CD4-positive, alpha-beta memory T cell (primary cell): ENCODE measurements at places on chromosomes 7 and 10.

GRCh38 chr10:33087152-33087551 is 129.1 kb upstream of the ITGB1 start:
- DNase-seq, result peak; percentile 42

- no peak for DNase-seq
Measured at GRCh38 chr7:70271617-70272081, 673.4 kb downstream of the AUTS2 start.

GRCh38 chr10:89393898-89394297 is 1.5 kb downstream of the IFIT1 start:
- no peak for DNase-seq

DNA sequence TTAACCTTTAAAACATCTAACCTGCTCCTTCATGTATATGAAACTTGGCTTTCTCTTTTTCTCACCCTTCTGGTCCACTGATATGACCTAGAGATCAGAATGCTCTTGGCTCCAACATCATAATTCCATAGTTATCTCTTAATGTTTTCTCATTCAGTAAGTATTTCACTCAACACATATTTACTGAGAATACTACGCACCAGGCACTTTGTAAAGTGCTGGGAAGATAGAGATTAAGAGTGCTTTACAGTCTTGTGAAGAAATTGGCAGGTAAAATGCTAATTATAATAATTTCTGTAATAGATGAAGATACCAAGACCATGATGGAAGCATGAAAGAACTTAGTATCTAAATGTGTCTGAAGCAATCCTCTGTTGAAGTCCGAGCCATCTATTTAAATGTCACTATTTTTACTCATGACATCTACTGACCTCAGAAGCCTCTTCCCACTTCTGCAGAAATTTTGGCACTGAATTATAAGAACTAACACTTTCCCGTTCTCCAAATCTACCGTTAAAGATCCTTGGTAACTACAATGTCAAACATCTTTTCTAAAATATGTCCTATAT is 116.2 kb downstream of the HBP1 start:
- DNase-seq, result no peak

GRCh38 chr10:63697956-63698786 is 177.0 kb downstream of the REEP3 start:
- DNase-seq, result no peak

GRCh38 chr10:15112657-15113056 is 15.5 kb downstream of the RPP38 start:
- DNase-seq, result no peak

- no peak for DNase-seq
Measured at GRCh38 chr7:91083855-91084644, 180.2 kb upstream of the FZD1 start.

DNA sequence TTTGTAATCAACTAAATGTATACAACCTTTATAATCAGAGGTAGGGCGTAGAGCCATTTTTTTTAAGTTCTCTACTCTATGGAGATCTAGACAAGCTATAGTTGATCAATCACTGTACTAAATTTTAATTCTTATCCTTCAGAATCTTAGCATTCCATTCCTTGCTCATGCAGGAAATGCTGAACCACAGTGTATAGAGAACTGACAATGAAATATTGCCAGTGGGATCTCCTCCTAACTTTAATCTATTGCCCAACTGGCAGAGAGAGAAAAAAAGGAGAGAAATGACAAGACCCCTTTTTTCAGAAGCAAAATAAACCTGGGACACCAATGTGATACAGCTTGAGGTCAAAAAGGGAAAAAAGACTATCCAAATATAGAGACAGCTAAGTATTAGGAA is 26.4 kb upstream of the PPP3CB start:
- no peak for DNase-seq

DNA sequence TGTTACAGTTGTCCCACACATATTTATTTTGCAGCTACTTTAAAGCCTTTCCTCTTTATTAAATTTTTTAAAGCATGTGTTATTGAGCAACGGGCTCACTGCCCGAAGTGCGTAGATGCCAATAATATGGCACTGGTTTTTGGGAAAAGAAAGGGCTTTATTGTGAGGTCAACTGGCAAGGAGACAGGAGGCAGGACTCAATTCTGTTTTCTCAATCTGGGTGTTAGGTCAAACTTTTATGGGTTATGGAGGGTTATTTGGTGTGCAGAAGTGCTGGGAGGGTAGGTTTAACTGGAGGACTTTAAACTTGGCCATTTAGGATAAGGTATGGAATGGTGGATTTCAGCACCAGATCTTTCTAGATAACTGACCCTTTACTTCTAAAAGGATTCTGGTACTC is 183.6 kb downstream of the LRRC4 start:
- no peak for DNase-seq

GRCh38 chr7:126083014-126083413 is 1153.4 kb upstream of the POT1 start:
- no peak for DNase-seq

GRCh38 chr7:35900651-35901050 is 99.8 kb downstream of the SEPTIN7 start:
- no peak for DNase-seq

DNA sequence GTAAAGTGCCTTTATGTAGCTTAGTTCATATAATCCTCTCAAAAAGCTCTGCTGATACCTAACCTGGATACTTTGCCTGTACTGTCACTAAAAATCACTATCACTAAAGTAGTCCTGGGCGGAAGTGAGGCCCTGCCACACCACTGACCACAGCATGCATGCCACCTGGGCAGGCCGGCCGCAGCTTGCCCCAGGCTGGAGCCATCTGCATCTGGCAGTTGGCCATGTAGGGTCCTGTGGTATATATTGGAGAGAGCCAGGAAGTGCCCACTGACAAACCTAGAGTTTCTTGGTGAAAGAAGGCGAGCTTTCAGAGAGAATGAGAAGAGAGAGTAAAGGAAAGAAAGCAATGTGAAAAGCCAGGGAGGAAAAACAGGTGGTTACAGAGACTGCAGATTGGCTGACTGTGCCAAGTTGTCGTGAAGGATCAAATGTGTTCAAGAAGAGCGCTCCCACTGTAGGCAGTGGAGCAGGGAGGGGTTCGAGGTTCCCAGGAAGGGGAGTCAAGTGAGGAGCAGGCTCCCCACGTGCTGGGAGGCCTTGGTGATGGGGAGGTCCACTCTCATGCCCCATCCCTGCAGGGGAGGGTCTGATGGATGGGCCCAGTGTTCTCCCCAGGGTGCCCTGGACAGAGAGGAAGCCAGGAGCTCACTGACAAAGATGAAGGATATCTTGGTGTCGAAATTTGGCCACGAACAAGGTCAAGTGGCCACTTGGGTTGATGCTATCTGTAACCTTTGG is 13.6 kb downstream of the LOXL4 start:
- DNase-seq, result no peak

- DNase-seq, result no peak
Measured at GRCh38 chr10:112059220-112059619, 124.3 kb downstream of the GPAM start.

GRCh38 chr7:100079024-100079560 is 2.4 kb downstream of the ZNF3 start:
- no peak for DNase-seq

GRCh38 chr10:101529207-101529606 is 58.9 kb downstream of the POLL start:
- no peak for DNase-seq

DNA sequence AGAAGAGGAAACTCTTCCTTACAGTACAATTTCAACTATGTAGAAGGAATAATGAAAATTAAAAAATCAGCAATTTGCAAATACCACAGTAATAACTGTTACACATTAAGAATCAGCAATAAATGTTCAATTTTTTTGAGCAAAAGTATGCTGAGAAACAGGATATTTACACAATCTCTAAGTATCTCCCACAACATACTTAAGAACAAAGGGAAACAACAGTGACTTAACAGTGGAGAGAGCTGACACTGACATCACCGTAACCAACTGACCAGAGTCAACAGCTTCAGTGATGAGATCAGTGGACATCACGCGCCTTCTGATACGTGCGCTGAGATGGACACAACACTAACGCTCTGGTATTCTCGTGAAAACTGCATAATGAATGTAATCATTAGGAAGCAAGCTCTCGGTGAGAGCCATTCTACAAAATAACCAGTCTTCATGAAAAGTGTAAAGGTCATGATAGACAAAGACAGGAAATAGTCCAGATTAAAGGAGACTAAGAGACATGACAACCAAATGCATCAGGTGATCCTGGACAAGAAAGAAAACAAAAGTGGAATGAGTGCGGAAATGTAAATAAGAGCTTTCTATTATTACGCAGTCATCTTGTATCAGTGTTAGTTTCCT is 82.6 kb downstream of the PIP4K2A start:
- no peak for DNase-seq

DNA sequence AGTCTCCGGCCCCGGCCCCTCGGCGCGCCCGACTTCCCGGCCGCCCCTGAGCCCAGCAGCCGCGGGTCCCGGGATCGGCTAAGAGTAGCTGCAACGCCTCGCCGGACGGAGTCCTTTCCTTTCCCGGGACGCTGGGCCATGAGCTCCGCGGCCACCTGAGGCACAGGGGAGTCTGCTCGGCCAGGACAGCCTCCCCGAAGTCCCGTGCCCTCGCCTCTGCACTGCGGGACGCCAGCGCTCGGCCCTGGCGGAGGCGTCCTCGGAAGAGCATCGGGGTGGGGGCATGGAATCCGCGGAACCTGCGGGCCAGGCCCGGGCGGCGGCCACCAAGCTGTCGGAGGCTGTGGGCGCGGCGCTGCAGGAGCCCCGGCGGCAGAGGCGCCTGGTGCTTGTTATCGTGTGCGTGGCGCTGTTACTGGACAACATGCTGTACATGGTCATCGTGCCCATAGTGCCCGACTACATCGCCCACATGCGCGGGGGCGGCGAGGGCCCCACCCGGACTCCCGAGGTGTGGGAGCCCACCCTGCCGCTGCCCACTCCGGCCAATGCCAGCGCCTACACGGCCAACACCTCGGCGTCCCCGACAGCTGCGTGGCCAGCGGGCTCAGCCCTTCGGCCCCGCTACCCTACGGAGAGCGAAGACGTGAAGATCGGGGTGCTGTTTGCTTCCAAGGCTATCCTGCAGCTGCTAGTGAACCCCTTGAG is 502 bp downstream of the SLC18A3 start:
- DNase-seq, result no peak

DNA sequence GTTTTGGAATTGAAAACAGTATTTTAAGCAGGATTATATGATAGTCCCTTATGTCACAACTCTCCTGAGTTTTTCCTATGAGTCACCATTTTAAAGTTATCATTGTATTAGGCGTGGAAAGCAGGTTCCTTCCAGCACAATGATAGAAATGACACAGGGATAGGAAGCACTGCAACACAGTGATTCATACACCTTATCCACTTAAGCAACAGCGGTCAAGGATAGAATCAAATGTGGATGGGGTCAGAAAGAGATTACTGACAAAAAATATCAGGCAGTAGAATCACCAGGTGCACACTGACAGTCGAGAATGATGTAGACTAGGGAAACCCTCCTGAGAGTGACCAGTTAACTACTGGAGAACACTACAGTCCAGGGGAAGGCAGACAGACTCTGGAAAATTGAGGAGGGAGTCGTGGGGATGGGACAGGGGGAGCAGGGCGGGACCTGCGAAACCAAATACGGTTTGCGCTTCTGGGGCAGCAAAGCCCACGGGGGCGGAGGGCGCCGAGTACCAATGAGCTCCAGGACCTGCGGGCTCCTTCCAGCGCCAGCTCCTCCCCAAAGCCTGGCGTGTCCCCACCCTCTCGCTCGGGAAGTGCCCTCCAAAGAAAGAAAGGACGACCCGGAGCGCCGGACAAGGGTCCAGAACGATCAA is 479 bp downstream of the PNPLA8 start:
- DNase-seq, result no peak

- no peak for DNase-seq
Measured at GRCh38 chr7:5349437-5350173, 66.9 kb downstream of the SLC29A4 start.

- DNase-seq, result no peak
Measured at GRCh38 chr7:132548489-132549078, 27.7 kb downstream of the PLXNA4 start.

DNA sequence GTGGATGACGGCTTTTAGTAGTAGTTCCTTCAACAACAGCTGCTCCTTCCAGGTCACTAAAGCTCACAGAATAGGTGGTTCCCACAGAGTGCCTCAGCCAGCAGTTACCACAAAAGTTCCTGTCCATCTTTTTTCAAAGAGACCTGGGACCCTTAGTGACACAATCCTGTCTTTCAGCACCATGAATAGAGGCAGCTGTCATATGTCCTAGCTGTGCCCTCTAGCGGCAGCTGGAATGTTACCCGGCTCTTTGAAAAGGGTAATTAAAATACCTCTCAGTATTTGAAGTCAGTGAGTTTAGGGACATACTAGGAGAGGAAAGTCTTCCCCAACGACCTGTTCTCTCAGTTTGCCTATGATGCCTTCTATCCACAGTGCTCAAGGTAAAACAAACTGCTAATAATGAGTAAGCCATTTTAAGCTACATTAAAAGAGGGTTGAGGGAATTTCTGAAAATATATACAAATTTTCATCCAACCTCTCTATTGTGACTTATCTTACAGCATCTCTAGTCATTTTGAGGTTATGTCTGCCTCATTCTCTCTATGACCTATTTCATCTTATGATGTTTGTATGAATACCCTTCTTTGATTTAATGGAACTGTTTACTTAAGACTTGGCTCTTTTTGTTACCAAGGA is 290.8 kb downstream of the NXPH1 start:
- DNase-seq, result no peak

DNA sequence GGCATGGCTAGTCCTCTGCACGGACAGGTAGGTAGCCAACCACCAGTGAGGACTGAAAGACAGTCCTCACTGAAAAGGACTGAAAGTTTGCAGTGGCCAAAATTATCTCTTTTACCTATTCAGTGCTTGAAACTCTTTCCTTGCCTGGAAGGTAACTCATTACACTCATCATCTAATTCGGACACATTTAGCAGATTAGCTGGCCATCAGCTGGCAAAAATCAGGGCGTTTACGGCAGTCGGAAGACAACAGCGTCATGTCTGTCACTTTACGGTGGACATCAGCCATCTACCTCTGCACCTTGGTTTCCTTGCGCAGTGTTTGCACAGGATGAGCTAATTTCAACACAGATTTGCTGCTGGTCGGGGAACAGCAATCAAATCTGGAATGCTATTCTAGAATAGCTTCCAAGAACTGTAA is 740 bp downstream of the ANXA7 start:
- no peak for DNase-seq

- DNase-seq, result no peak
Measured at GRCh38 chr10:71473671-71474599, 77.2 kb downstream of the CDH23 start.

- no peak for DNase-seq
Measured at GRCh38 chr7:65967361-65968155, 14.5 kb downstream of the GUSB start.

GRCh38 chr7:137572056-137572784 is 228.7 kb upstream of the PTN start:
- no peak for DNase-seq
